Lung (tissue), 17 donors: ENCODE measurements at places on chromosomes 1 and 21.
A peak's percentile ranks its signal among the peaks of the same experiment; 100 is the strongest.

DNA sequence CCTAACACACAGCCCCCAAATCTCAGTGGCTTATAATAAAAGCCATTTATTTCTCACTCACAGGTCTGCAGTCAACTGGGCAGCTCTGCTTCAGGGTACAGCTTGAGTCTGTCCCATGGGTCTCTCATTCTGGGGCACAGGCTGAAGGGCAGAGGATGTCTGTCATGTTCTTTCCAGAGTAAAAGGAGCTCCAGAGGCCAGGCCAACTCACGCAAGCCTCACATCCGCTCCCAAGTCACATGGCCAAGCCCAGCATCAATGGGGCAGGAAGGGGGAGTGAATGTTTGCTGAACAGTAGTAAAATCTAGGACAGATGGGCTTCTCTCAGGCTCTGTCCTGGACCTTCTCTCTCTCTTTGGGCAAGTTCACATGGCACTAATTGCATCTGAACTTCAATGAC lies 7.1 kb upstream of the SSBP3 start:
- peak; percentile 85 for DNase-seq

GRCh38 chr1:237736372-237737029 lies 154.2 kb downstream of the ZP4 start:
- DNase-seq, result peak; percentile 34

DNA sequence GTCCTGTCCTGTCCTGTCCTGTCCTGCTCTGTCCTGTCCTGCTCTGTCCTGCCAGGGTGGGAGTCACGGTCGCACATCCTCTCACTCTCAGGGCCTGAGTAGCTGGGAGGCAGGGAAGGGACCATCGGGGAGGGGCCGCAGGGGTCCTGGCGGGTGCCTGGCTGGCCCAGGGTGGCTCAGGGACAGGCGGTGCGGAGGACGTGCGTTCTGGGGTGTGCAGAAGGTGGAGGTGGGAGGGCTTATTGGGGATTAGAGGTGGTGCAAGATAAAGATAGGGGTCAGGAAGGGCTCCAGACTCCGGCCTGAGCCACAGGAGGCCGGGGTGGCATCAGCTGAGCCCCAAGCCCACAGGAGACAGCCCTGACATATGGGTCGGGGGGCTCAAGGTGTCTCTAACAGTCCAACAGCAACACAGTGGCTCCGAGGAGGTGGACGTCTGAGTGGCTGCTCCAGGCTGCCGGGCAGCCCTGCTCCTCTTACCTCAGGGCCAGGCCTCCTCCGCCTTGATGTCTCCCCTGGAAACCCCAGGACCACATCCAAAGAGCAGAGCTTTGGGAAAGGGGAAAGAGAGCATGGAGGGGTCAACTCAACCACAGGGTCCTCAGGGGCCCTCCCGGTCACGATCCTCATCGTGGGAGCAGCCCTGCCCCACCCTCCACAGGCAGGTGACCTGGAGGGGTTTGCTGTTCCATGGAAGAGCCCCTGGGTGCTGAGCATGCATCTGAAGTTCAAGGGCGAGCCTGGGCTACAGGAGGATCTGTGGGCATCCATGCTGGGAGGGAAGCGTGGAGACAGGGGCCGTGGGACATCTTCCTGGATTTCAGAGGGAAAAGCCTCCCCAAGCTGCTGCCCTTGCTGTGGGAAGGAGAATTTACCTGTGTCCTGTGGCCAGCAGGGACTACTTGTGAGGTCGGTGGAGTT lies 39.6 kb upstream of the ADARB1 start:
- DNase-seq, result no peak

DNA sequence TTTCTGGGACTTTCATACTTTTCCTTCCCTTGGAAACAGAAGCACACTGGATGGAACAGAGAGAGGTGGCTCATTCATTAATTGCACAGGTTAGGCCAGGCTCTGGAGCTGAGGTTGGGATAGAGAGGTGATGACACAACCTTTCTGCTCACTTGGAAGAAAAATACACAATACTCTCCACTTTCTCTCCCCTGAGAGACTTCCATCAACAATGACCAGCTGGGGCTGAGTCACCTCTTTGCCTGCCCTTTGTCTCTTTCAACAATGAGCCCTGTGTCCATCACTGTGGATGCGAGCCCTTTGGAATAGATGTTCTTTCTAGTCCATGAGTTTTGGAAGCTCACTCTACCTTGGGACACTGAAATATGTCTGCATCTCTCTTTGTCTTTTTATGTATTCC lies 43.1 kb downstream of the ATP2B4 start:
- DNase-seq, result no peak

- no peak for DNase-seq
Observed at GRCh38 chr1:204498981-204499380, 4.4 kb upstream of the PIK3C2B start.

DNA sequence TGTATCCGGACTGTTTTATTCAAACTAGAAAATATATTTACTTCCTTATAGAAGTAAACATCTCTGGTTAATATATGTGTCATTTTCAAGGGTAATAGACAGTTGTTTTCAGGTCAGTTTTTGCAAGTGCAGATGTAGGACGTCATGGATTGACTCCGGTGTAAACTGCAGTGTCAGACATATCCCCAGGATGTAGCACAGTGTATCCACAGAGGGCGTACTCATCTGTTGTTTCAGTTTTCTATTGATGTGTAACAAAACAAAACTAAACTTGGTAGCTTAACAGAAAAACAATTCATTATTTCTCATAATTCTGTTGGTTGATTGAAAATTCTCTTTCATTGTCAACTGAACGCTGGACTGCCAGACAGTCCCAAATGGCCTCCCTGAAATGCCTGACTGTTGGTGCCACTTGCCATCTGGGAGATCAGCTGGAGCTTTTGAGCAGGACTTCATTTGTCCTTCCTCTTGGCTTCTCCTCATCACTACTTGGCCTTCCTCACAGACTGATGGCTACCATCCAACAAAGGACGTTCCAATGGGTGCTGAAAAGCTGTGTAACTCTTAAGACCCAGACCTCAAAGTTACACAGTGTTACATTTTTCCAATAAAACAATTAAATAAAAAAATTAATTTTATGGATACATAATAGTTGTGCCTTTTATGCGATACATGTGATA lies 181.6 kb downstream of the NCAM2 start:
- no peak for DNase-seq

GRCh38 chr21:27220416-27220815 lies 253.5 kb upstream of the ADAMTS5 start:
- DNase-seq, result no peak

- DNase-seq, result no peak
Observed at GRCh38 chr21:36461918-36462486, 17.9 kb downstream of the CLDN14 start.

GRCh38 chr1:221923929-221924598 lies 182.2 kb upstream of the DUSP10 start:
- DNase-seq, result no peak

DNA sequence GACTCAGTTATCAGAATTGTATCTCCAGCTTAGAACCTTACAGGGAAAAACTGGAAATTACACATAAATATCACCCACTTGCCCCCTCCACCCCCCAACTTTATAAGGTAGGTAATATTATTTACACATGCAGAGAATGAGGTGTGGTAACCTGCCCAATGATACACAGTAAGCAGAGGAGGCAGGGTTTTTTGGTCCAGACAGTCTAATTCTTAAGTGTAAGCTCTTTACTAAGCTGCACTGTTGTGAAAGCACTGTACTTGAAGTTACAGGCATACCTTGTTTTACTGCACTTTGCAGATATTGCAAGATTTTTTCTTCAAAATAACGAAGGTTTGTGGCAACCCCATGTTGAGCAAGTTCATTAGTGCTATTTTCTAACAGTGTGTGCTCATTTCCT lies 24.8 kb upstream of the MYOCOS start:
- no peak for DNase-seq

DNA sequence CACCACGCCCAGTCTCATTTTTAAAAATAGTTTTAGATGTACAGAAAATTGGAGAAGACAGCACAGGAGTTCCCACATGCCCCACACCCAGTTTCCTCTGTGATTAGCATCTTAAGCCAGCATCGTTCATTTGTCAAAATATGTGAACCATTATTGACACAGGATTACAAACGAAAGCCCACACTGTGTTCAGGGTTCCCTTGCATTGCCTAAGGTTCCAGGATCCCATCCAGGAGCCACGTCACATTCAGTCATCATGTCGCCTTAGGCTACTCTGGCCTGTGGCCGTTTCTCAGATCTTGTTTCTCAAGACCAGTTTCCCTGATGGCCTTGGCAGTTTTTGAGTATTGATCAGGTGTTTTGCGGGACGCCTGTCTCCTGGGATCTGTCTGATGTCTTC lies 34.7 kb upstream of the TNFRSF1B start:
- no peak for DNase-seq

DNA sequence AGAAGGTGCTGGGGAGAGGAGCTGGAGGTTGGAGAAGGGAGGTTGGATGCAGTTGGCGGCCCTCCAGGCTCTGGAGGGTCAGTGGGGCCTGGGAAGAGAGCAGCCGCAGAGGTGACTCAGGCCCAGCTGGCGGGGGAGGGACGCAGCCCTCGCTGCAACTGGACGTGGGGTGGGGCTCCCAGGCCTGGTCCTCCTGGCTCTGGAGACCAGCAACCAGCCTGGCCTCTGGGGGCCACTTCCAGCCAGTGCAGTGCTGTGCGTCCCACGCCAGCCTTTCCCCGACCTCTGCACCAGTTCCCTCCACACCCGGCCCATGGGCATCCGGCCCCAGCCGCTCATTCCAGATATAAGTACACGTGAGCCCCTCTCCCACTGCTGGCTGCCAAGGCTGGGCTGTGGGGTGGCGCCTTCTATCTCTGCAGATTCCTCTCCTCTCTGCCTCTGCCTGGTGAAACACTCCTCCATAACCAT lies 38.0 kb upstream of the COL18A1 start:
- no peak for DNase-seq

- no peak for DNase-seq
Observed at GRCh38 chr21:42350318-42350910, 380 bp downstream of the TFF2 start.

DNA sequence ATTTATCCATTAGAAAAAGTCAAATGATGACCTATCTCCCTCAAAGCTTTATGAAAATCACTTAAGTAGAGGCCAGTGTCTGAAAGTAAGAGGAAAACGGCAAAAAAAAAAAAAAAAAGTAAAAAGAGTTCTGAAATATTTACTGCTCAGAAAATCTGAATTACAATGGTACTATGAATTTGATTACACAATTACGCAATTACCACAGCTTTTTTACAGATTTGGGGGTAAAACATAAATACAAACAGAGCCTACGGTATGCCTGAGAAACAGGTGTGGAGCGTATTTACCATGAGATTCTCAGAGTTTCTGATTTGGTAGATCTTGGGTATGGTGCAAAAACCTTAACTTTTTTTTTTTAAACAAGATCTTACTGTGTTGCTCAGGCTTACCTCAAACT lies 15.9 kb upstream of the FBXO28 start:
- no peak for DNase-seq
